NCI-H460 (cell line): ENCODE measurements at places on chromosomes 2 and 18.

GRCh38 chr2:213834331-213834730 is 550.1 kb downstream of the SPAG16 start:
- peak; percentile 2 for DNase-seq

GRCh38 chr18:76233876-76234675 is 261.0 kb downstream of the ZNF516 start:
- DNase-seq, result no peak

- no peak for DNase-seq
Observed at GRCh38 chr2:221304916-221305315, 267.2 kb downstream of the EPHA4 start.

GRCh38 chr2:37244017-37244416 is 12.6 kb downstream of the NDUFAF7 start:
- no peak for DNase-seq

DNA sequence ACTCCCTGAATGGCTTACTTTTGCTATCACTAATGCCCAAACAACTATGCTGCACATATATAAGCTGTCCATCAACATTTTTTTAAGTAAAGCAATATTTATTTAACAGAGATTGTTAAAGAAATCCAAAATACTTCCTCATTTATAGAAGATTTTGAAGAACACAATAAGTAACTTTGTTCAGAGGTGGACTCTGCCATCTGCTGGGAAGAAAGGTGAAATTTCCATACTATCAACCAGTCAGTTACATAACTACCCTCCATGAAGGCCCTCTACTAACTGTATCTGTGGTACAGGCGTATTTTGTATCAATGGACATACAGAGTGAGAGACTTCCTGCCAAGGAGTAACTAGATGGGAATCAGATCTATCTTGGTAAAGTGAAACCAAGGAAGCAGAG is 106.0 kb downstream of the DTNB start:
- peak; percentile 12 for DNase-seq

DNA sequence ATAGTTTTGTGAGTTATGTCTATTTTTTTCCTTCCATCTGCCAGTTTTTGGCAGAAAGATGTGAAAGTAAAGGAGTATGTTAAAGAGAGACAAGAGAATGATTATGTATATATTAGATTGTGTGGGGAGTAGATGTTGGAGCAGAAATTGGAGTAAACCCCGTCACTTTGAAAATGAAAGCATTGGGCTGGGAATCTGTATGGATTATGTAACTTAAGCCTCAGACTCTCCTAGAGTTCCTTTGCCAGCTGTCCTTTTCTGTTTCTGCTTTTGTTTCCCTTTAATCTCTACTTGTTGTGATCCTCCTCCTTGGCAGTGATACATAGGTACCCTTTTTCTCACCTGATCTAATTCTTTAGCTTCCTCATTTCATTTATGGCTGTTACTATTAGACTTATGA is 19.2 kb downstream of the CCDC138 start:
- DNase-seq, result no peak

GRCh38 chr2:230135130-230135525 is 66.4 kb upstream of the SLC16A14 start:
- DNase-seq, result no peak

DNA sequence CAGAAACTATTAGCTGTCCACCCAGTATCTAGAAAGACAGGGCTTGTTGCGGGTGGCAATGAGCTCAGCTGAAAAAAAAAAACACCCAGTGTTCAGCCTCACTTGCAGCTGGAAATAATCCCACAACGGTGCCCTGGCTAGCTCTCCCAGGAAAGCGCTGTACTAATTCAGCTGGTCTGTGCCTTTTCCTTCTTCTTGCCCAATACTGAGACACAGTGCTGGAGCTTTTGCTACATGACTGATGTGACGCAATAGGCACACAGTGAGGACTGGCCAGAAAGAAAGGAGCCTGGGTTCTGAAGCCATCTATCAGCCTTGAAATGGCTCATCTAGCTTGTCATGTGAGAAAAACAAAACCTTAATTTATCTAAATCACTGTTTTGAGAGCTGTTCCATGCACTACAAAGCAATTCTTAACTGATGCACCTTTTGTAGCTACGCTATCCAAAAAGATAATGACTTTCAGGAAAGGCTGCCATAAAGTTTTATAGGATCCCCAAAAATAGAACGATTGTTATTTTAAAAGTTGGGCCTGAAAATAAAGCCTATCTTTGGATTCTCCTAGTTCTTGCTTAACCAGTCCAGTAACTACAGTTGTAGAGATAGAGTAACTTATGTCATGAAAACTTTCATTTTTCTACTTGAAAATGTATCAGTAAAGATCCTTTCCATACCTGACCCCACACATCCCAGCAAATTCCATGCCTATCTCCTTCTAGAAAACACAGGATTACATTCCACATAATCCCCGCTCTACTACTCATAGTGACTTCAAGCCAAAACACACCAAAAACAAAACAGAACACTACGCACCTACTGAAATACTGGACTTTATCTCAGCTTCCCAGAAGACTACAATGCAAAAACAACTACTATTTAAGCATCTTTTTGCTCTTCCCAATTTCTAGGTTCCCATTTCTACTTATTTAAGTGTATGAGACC is 15.9 kb downstream of the KIDINS220 start:
- DNase-seq, result no peak

- no peak for DNase-seq
Observed at GRCh38 chr2:158103411-158104012, 1.8 kb downstream of the UPP2 start.

- no peak for DNase-seq
Observed at GRCh38 chr2:156192468-156192867, 140.1 kb downstream of the NR4A2 start.

DNA sequence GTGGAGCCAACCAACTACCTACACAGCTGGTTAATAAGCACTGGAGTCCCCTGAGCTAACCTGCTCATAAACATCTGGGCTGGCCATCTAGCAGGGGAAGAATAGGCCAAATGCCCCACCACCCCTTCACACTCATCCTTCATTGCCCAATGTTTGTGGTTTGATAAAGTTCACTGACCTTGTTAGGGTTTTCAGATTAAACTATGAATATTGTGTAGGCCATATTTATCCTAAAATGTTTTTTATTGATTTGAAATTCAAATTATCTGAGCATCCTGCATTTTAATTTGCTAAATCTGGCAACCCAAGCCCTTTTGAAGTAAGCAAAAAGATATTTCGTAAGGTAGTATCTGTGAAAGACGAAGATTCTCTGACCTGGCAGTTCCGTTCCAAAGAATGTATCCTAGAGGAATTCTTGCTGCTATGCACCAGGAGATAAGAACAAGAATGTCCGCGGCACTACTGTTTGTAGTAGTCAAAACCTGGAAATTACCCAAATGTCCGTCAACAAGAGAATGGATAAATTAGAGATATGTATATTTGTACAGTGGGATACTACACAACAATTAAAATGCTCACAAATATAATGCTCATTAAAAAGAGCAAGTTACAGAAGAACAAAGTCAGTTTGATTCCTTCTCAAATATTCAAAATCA is 5.8 kb upstream of the TLK1 start:
- no peak for DNase-seq

DNA sequence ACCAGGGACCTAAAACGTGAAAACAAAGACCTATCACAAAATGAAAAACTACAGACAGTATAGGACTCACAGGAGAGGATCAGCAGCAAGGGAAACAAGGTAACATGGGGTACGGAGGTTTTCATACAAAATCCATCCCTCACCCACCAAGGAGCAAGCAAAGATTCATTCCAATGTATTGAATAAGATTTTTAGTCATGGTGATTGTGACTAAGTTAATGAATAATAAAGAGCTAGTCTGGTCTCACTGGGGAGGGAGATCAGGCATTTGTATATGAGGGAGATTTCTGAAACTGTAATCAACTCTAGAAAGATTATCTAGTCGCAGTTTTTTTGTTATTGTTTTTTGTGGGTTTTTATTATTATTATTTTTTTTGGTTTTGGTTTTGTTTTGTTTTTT is 336.5 kb upstream of the MMADHC start:
- DNase-seq, result no peak

DNA sequence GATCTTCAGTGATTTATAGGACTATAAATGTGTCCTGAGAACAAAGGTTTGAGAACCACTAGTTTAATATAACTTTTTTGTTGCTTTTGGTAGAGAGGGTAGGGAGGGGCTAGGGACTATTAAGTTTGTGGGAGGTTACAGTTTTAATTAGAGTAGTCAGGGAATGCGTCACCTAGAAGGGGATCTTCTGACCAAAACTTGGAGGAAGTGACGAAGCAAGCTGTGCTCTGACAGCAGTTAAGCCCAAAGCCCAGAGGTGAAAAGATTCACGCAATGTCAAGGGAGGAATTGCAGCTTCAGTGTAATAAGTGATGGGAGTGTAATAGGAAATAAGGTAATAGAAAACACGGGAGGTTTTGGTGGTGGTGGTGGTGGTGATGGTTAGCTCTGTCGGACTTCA is 8.1 kb downstream of the TDRD15 start:
- no peak for DNase-seq
